ENCODE measurements at places on chromosomes 16 and 17. TPM values are rescaled to one million over a fixed set of nuclear protein-coding genes. Genes with fewer than 3 reads are reported as not detected.

The HS3ST3A1 gene
- not detected for total RNA-seq

The KRTAP2-3 gene
- total RNA-seq, result not detected

The BCO1 gene
- 1.2 TPM for total RNA-seq

The ASPA gene
- not detected for total RNA-seq

The SAMD14 gene
- total RNA-seq, result 0.37 TPM

The CDYL2 gene
- 0.54 TPM for total RNA-seq

The C16orf92 gene
- not detected for total RNA-seq

The IL4R gene
- total RNA-seq, result 32.6 TPM

The CEP295NL gene
- 0.64 TPM for total RNA-seq

The DPEP3 gene
- total RNA-seq, result not detected

The KRT39 gene
- total RNA-seq, result not detected
